Kidney capillary endothelial cell (primary cell): ENCODE measurements at places on chromosomes 3 and 15.
A peak's percentile ranks its signal among the peaks of the same experiment; 100 is the strongest.

DNA sequence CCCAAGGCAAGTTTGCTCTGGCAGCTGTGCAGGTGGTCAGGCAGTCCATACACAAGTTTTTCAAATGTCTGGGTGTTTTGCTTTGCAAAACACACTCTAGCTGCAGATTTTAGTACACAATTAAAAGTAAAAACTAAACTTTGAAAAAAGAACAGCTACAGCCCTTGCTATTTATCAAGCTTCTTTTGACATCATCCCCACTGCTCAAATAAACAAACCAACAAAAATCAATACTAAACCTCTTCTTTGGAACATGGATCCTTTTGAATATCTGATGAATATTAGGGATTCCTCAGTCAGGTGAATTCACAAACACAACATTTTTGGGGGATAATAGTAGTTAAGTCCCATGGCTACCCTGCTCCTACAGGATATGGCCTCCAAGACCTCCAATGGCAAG lies 249.2 kb downstream of the SUCLG2 start:
- DNase-seq, result no peak

- no peak for DNase-seq
These were observed 54.9 kb downstream of the CCNL1 start for GRCh38 chr3:157104928-157105652.

DNA sequence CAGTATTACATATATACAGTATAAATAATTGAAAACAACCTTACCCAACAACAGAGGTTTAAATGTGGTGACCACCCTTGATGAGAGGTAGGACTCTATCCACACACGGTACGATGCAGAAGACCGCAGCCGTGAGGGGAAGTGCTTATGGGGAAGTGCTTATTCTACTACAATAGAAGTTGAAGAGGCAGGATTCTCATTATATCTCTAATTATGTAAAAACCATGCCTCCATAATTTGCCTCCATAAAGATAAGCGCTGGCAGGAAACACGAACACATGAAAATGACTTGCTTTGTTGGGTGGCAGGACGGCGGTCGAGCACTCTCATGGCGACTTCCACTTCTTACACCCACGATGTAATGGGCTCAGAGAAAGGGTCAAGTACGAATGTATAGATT lies 7.2 kb upstream of the MUC13 start:
- no peak for DNase-seq

DNA sequence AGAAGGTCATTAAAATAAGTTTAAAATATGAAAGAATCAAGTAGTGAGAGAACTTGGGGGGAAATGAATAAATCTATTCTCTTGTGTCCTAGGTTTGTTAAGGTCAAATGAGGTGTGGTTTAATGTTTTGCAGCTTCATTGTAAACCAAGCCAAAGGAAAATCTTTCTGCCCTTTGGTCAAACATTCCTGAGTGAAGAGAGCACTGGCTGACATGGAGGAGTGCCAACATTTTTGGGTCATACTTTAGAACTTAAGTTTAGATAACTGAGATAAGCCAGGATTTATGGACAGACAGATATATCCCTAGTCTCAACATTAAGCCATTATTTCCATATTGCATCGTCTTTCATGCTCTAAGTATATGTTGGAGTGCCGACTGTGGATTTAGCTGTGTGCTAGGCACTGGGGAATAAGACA lies 66.4 kb downstream of the PTPRG start:
- DNase-seq, result no peak

- DNase-seq, result no peak
These were observed 6.0 kb upstream of the SLC6A1 start for GRCh38 chr3:10986592-10986991.

- no peak for DNase-seq
These were observed 25.9 kb downstream of the PLD1 start for GRCh38 chr3:171784387-171784786.

DNA sequence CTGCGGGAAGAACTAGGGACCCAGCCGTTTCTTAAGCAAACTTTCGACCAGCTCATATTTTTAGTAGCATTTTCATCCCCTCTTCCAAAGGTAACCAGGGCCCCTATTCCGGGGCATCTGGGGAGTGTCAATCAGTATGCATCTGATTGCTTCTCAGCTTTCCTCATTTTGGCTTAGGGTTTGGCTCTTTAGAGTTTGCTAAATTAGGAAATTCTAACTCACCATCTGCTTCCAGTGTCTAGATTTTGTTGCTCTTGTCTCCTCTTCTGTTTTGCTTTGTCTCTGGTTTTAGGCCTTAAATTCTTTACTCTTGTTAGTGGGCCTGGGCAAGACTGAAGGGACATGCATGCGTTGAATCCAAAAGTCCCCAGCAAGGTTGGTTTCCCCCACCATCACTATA lies 9.6 kb upstream of the ABTB1 start:
- no peak for DNase-seq

- no peak for DNase-seq
These were observed 154.1 kb upstream of the CRBN start for GRCh38 chr3:3333571-3333970.

GRCh38 chr3:20043396-20043795 lies 3.1 kb downstream of the KAT2B start:
- DNase-seq, result peak; percentile 23

DNA sequence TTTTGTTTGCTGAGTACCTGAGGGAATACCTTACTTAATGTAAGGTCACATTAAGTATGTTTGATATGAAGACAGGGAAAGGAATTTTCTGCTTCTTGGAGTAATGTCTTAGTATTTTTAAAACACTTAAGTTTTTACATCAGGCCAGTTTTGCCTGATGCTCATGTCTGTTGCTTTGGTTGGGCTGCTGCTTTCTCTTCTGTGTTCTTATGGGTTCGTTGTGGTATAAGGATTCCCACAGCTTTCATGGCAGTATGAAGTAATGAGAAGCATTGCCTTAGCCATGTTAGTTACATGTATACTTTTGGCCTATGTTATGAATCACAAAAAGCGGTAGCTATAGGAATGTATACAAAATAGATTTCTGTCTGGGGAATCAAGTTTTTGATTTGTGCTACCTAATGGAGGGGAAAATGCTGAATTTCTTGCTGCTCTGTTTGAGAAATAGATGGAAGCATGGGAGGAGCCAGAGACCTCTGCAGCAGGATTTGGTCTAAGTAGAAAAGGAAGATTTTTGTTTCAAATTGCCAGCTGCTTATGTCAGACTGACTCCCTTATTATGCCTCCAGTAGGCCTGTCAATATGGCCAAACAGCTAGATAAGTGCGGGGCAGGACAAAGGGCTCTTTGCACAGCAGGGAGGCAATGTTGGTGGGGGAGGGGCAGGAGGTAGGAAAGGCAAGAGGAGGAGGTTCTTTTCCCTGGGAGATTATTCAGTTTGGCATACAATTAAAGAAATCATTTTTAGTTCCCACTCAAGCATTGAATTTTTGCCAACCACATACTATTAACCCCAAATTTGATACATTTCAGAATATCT lies 5.2 kb downstream of the SETD5 start:
- no peak for DNase-seq

GRCh38 chr15:68387381-68388143 lies 44.4 kb downstream of the ITGA11 start:
- no peak for DNase-seq

- DNase-seq, result no peak
These were observed 43.9 kb downstream of the TRIM71 start for GRCh38 chr3:32861681-32862080.
